ENCODE measurements at places on chromosomes 12 and 14.

DNA sequence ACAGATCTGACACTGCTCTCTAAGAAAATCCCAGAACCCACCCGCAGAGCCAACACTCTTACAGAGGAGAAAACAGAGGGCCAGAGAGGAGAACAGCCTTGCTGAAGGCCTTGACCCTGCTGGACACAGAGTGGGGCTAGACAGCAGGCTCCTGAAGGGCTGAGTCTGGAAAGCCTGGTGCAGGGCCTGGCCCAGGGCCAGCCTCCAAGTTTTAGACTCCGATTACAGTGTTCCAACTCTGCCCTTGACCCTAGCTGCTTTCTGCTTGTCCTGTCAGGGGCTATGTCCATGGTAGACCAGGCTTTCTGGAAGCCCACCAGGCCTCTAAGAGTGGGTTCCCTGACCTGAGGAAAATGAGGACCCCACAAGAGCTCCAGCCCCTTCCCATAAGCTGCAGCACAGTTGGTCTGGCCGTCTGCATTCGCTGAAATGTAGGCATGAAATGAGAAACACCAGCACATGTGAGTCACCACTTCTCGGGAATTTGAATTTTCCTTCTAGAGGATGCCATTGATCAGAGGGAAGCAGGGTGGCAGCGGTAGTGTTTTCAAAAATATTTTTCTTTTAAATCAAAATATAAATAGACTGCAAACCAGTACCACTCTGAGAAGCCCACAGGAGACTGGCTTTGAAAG lies 154.4 kb downstream of the CALM1 start:
- DNase-seq, result no peak

DNA sequence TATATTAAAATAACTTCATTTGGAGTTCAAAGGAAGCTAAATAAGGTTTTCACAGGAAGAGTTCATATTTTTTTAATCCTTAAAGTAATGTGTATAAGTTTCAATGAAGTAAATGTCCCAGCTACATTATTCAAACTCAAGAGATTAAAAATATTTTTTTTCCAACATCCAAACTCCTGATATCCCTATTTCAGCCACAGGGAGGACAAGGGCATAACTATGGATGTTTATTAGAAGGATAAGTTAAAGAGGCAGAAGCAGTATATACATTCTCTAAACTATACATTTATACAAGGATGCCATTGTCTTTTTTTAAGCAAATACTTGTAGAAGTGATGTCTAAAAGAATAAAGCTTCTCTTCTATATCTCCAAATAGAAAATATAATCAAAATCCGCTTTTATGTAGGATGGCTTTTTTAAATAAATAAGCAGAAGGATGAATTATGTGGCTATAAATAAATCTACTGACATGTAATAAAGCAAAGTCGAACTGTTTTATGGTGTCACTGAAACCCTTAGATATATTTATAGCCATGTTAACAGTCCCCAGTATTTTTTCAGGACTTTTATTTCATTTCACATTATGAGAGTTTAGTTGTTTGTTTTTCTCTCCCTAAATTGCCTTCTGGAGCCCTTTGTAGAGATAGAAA lies 936.5 kb downstream of the DIO2 start:
- no peak for DNase-seq

- DNase-seq, result no peak
Observed at GRCh38 chr12:100982511-100983183, 188.1 kb downstream of the ANO4 start.

GRCh38 chr14:104142946-104143470 lies 4.6 kb downstream of the KIF26A start:
- DNase-seq, result no peak

DNA sequence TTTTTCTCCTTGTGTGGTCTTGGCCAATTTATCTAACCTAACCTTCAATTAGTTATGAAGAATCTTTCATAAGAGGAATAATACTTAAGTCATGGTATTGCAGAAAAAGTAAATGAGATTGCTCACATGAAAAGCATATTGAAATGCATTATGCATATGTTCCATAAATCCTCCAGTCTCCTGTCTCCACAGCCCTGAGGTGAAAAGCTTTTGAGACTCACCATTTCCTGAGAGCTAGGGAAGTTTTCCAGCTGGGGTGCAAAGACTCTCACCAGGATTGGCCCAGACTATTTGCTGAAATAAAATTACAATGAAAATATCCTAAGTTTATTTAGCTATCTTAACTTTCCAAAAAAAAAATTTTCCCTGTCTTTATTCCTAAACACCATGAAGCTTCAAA lies 723.8 kb upstream of the FLRT2 start:
- no peak for DNase-seq

DNA sequence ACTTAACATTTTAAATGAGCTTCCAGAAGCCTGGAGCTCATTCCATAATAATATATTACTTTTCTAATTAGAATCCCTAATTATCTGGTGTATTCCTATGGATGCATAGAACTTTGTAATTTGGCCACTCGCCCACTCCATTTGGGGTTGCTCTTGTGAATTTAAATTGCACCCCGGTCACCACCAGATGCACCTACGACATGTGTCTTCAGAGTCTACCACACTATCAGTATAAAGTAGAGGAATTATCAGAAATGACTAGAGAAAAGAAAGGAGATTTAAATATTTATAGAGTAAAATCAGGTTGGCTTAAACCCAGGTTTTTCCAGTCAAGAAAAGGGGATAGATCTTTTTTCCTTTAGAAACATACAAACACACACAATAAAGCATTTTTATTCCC lies 145.8 kb upstream of the DCN start:
- DNase-seq, result no peak

- DNase-seq, result no peak
Observed at GRCh38 chr14:66476964-66477363, 9.2 kb upstream of the CCDC196 start.

- no peak for DNase-seq
Observed at GRCh38 chr14:94119071-94119470, 8.5 kb downstream of the IFI27 start.

GRCh38 chr12:58871556-58871955 lies 48.7 kb downstream of the LRIG3 start:
- DNase-seq, result no peak

DNA sequence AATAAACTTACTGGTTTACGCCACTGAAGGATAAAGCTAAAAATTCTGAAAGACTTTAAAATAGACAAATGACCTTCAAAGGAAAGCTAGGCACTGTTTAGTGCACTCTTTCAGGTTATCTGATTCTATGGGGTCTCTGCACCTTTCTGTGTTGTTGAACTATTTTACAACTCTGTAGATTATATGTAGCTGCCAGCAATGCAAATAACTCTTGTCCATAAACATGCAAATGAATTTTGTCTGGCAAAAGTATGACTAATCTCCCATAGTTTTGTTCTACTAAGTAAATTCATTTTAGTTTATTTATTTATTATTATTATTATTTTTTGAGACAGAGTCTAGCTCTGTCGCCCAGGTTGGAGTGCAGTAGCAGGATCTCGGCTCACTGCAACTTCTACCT lies 266.3 kb upstream of the CCDC196 start:
- no peak for DNase-seq

DNA sequence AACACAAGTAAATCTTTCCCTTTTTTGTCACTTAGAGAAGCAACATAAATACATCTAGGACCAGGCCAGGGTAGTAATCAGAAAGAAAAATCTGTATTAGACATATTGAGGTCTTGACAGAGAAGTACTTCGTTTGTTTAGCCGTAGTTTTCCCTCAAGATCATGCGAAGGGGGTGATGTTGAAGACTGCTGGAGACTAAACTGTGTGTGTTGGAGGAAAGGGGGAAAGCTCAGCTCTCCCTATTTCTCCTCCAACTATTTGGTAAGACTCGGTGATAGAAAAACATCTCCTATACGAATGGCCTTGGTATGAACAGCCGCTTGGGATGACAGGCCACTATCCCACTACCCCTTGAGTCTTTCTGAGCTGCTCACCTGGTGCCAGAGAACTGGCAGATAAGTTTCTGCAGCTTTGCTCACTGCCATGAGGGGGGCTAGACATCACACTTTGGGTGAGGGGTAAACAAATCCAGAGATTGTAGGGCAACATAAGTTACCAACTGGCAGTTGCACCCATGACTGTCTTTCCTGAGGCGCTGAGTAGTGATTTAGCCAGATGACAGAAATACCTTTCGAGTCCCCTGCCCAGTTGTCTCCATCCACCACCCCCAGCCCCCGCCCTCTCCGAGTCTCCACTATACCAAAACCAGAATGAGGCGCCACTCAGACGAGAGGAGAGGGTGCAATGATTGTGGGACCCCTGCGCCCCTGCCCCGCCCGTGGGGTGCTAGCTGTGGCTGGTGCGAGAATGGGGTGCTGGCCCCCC lies 685 bp downstream of the VAMP1 start:
- DNase-seq, result no peak

DNA sequence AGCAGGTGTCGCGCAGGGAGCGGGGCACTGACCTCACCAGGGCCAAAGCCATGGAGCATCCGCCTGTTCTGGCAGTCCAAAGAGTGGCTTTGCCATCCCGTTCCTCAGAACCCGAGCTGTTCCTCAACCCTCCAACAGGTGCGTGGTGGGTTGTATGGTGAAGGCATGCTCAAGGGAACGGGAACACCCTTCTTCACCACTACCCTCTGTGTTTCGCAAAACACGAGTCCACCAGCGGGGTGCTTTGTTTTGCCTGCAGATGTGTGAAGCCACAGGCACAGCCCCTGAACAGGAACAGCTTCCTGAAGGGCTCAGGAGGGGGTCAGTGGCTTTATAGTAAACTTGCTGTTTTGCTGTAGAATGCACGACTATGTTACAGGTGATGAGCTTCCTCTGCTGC lies 52.7 kb downstream of the SMOC1 start:
- DNase-seq, result no peak

DNA sequence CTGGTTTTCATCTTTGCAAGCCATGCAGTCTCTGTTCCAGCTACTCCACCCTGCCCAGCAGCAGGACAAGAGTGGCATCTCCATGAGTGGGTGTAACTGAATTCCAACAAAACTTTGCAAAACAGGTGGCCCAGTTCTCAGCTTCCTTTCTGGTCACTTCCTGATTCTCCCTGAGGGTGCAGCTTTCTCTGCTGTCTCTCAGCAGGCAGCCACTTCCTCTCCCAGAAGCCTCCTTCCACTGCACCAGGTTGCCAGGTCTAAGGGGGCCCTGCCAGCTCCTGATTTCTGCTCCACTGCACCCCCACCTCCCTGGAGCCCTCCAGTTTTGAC lies 341.0 kb upstream of the FKBP4 start:
- DNase-seq, result no peak

DNA sequence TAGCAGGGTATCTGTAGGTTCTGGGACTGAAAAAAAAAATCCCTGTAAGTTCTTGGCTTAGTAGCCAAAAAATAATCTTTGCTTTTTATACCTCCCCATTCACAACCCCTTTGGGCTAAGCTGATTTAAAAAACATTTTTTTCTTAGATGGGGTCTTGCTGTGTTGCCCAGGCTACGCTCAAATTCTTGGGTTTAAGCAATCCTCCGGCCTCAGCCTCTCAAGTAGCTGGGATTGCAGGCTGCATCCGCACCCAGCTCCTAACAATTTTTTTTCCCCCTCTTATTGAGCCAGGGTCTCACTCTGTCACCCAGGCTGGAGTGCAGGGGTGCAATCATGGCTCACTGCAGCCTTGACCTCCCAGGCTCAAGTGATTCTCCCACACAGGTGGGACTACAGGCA lies 9.1 kb upstream of the ISM2 start:
- no peak for DNase-seq

DNA sequence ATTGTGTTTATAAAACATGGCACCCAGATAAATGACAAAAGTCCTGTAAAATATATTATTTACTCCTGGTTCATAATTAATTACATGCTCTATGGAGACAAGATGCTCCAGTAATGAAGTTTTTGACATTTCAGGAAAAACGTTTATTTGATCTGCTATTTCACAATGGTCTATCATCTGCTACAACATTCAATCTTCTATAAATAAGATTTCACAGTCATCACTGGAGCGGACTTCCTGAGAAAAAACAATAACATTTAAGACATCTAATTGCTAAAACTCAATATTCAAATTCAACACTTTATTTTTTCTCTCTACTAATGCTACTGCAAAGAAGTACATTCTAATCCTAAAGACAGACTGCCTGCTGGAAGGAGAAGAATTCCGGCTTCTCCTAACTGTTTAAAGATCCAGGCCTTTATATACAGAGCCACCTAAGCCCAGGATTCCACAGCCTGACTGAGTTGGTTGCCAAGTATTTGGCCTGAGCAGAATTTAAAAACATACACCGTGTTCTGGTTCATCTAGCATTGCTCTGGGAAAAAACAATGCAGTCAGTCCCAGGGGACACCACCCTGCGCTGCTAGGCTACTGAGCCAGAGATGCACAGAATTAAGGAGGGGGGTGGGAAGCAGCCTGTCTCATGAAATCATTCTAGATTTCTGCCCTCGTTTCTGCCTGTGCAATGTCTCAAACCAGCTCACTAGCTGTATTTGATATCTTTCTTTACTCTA lies 58.0 kb downstream of the TMTC1 start:
- no peak for DNase-seq

GRCh38 chr12:75571656-75572205 lies 60.3 kb upstream of the KRR1 start:
- no peak for DNase-seq

- no peak for DNase-seq
Observed at GRCh38 chr14:74008843-74009499, 10.1 kb downstream of the ENTPD5 start.

DNA sequence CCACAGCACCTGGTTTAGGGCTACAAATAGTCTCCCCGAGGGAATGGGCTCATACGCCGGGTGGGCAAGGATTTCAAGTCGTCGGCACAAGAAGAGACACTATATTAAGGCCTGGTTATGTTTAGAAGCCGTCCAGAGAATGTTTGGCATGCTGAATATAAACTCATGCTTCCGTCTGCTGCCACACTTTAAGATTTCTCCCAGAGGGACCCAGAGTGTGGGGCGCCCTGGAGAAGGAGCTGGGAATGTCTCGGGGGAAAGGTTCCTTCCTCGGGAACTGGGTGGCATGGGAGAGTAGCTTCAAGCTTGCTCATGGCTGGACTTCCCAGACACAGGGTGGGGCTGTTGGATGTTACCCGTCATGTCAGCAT lies 295.7 kb downstream of the CACNA1C start:
- DNase-seq, result no peak

- DNase-seq, result no peak
Observed at GRCh38 chr12:48938805-48939204, 13.5 kb upstream of the FKBP11 start.

- DNase-seq, result no peak
Observed at GRCh38 chr12:57628280-57629191, 4.5 kb downstream of the B4GALNT1 start.

DNA sequence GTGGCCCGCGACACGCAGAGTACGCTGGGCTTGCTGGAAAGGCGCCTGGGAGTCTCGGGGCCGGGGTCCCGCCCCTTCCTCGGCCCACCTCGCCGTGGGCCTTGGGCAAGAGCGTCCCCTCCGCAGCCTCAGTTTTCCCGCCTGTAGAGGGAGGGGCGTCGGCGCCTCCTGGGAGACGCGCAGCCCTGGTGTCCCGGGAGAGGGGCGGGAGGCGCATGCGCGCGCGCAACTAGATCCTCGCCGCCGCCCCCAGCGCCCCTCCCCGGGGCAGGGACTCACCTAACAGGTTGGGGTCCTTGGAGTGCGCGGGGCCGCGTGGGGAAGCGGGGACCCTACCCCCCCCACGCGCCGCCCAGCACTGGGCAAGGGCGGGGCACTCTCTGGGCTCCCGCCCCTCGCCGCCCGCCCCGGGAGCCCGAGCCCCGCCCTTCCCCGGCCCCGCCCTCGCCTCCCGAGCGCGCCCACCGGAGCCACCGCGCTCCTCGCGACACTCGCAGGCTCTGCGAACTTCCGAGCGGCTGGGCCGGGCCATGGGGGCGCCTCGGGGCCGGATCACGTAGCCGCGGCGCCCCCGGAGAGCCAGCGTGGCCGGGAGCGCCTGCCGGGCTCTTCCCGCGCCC lies at the start of gene KIF26A:
Gene KIF26A, plus strand, starts transcription at position 490 of the 620 bp plus-strand sequence. CDS start 136 bp downstream, outside the sequence.
- peak; percentile 58 for DNase-seq

Data from activated naive CD8-positive, alpha-beta T cell treated with anti-CD3 and anti-CD28 coated beads for 36 hours (primary cell).